ENCODE measurements at places on chromosomes 5 and 9.

GRCh38 chr5:149448431-149448830, 69.3 kb upstream of the IL17B start:
- no peak for DNase-seq

GRCh38 chr9:14215614-14216013, 98.3 kb downstream of the NFIB start:
- DNase-seq, result no peak

DNA sequence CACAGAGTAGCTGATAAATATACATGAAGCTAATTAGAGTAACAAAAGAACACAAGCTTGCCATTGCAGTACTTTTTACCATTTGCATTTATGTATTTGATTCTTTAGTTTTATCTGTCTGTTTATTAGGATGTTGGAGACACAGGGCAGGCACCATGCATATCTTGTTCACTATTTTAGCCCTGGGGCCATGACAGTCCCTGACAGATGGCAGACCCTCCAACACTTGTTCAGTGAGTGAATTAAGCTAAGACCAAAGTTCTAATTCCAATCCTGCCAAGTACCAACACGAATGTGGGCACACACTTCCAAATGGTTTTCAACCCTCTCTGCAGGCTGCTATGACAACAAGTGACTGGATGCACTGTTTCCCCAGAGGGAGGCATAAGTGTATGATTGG, 12.0 kb upstream of the RARS1 start:
- no peak for DNase-seq

DNA sequence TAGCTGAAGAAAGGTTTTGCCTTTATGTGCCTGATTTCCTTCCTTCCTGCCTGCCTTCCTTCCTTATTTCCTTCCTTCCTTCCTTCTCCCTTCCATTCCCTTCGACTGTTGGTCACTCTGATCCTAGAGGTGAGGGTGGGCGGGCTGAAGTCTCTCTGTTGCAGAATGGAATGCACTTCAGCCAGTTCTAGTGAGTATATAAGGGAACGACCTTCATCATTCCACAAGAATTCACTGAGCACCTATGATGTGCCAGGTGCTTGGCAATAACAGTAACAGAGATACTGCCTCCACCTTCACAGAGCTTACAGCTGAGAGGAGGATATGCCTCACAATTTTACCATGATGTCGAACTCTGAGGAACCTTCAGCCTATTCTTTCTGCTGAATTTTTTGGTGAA, 8.7 kb upstream of the OR5C1 start:
- no peak for DNase-seq

GRCh38 chr5:132688536-132689339, 14.9 kb downstream of the IL4 start:
- no peak for DNase-seq

- DNase-seq, result no peak
These were observed 53.2 kb downstream of the NAA35 start for GRCh38 chr9:85994191-85994590.

- no peak for DNase-seq
These were observed 71.0 kb upstream of the SLC1A3 start for GRCh38 chr5:36535378-36535777.

GRCh38 chr9:4815381-4815956, 22.7 kb downstream of the RCL1 start:
- DNase-seq, result no peak

- DNase-seq, result no peak
These were observed 4.9 kb upstream of the LRRC14B start for GRCh38 chr5:186091-187041.

DNA sequence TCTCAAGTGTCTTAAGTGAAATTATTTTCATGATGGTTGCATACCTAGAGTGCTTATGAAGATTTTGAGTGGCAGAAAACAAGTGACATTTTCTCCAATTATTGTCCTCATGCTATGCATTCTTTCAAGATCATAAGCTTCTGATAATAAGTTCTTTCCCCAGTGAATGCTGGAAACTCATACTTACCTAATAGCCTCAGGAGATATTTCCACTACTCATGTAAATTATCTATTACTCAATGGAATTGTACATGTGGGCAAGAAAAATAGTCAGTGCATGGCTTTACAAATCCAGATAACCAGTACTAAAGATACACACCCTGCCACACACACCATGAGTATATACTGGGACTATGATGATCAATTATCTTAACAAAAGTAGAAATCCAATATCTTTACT, 1219.4 kb upstream of the C9orf72 start:
- no peak for DNase-seq

DNA sequence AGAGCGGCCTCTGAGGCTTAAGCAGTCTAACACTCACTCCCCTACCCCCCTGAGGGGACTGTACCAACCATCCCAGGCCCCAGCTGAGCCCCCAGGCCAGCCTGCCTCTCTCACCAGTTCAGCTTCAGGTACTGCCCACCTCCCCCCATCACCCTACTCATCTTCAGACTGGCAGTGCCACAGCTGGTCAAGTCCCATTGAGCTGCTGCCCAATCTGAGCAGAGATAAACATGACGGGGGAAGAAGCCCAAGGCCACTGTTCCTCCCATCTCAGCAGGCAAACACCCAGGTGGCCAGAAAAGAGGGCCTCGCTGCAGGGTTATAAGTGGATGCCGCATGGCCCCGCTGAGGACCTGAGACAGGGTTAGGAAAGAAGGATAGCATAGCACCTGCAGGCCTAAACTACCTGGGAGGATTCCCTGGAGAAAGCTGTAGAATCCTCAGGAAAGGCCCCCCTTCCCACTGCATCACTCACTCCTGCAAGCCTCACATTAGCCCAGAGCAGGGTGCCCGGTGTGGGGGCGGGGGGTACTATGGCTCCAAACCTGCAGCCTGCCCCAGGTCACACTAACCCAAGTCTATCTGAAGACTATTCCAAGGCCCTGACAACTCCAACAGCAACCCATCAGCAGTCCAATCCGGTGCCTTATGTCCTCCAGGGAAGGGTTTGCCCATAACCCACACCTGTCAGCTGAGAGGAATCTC, 3.6 kb downstream of the B4GALT1 start:
- DNase-seq, result no peak

DNA sequence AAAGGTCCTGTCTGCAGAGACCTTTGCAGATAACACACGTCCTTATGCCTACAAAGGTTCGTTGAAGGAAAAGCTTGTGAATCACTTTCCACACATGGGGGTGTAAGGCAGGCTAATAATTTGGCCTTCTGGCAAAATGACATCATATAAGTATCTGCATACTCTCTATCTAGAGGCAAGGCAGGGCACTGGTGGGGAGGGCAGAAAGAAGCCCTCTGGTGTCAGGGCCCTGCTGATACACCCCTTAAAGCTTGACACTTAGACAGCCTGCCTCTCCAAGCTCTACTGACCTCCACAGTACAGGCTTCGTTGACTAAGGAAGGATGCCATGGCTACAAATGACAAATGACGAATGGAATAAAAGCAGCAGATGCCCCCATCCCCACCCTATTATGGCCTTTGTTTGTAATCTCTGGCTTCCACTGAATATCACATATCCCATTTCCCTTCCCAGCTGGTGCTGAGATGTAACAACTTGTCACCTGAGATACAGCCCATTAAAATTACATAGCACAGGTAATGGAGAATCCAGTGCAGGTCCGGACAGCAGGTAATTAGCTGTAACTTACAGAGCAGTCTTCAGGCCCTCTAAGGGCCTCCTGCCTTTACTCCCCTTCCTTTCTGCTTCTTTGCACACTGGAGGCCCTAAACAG, 76.9 kb upstream of the IFNK start:
- DNase-seq, result no peak

GRCh38 chr5:176559683-176560082, 10.5 kb downstream of the CDHR2 start:
- DNase-seq, result peak; percentile 42

GRCh38 chr5:129767927-129768380, 20.1 kb downstream of the MINAR2 start:
- DNase-seq, result peak; percentile 20

- DNase-seq, result no peak
These were observed 184.3 kb downstream of the CTNND2 start for GRCh38 chr5:11719888-11720481.

DNA sequence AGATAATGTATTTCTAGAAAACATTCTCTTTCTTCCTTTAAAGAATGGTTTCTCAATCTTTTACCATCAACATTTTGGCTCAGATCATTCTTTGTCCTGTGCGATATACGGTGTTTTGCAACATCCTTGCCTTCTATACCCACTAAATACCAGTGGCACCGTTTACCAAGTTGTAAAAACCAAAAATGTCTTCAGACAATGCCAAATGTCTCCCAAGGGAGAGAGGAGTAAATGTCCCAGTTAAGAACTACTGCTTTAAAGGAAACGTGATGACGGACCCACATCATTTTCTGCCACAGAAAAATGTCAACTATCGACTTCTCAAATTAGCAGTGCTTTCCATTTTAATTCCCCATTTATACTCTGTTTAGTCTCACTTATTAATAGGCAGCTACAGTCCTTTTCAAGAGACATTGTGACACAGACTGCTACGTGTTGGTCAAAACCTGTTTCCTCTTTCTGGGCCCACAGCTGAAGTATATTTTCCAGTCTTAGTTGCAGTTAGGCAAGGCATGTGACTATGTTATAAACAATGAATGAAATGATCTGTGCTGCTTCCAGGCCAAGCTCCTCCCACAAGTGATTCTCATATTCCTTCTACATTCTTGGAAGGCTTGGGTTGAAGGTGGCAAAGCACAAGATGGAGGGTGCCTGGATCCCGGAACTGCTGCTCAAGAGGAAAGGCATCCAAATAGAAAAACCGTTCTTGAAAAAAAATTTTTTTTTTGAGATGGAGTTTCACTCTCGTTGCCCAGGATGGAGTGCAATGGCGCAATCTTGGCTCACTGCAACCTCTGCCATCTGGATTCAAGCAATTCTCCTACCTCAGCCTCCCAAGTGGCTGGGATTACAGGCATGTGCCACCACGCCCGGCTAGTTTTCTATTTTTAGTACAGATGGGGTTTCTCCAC, 8.8 kb downstream of the PRXL2C start:
- no peak for DNase-seq

DNA sequence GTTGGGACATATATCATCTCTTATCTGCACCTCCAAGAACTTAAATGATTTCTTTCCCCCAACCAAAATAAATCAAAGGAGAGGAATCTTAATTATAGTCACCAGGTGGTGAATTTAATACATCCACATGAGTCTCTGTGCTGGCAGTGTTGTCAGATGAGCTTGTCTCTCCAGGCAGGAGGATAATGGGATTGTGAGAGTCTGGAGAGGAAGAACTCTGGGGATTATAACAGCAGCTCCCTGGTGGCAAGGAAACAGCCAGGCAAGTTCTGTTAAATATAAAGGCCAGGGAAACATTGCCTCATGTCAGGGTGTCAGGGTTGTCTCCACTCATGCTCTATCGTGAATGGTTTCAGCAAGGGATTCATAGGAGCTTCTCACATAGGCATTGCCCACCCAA, 80.8 kb downstream of the TLR4 start:
- DNase-seq, result no peak

GRCh38 chr5:103120607-103121200, 603 bp downstream of the PPIP5K2 start:
- no peak for DNase-seq

GRCh38 chr9:72635197-72635596, 113.8 kb downstream of the TMC1 start:
- peak; percentile 18 for DNase-seq

DNA sequence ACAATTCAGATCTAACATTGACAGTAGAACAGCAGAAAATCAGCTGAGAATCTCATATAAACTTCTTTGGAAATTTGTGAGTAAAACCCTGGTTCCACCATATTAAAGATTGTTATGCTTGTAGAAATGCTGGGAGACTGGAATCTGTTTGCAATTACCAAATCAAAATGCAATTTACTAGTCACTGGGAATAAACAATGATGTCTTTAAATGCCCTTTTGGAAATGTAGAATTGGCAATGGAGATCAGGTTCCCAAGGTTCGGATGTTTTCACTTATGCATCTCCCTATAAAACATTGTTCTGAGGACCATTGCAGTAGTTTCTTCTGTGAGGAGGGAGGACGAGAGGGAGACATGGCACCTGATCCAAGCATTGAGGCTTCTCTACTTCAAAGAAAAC, 384.4 kb downstream of the TMEM167A start:
- no peak for DNase-seq

- no peak for DNase-seq
These were observed 499.0 kb upstream of the SGCD start for GRCh38 chr5:155827949-155828348.

DNA sequence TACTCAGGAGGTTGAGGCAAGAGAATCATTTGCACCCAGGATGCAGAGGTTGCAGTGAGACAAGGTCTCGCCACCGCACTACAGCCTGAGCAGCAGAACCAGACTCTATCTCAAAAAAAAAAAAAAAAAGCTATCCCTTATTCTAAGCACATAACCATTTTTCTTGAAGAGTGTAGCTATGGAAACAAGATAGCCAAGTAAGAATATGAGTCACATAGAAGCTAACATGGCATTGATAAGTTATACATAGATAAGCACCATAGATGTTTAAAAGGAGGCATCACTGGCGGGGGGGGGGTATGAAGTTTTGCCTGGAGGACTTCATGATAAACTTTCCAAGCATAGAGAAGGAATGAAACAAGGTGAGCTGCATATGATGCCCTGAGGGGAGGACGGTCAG, 26.0 kb downstream of the CHSY3 start:
- no peak for DNase-seq

GRCh38 chr5:444226-444625, 1.2 kb downstream of the EXOC3 start:
- DNase-seq, result no peak

DNA sequence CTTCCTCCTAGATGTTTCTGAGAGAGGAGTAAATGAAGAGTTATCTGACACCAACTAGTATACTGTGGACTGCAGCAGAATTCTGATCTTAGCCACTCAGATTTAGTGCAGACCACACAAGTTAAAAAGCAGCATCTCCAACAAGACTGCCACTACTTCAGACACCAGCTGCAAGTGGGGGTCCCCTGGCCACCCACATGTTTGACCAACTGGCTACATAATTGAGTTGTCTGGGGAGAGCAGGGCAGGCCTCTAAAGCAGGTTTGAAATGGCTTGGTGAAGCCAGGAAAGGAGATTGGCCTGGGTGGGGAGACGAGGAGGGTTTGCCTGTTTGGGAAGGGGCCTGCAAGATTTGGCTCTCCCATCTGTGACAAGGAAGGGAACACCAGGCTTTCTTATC, 40.5 kb upstream of the FAM81B start:
- no peak for DNase-seq

DNA sequence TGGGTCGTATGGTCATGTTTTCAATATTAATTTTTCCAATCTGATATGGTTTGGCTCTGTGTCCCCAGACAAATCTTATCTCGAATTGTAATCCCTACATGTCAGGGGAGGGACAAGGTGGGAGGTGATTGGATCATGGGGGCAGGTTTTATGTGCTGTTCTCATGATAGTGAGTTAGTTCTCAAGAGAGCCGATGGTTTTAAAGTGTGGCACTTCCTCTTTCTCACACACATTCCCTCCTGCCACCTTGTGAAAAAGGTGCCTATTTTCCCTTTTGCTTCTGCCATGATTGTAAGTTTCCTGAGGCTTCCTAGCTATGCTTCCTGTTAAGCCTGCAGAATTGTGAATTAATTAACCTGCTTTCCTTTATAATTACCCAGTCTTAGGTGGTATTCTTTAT, 309.1 kb upstream of the GRIN3A start:
- no peak for DNase-seq

All from CD4-positive, alpha-beta T cell treated with Interleukin-15 for 1 hour (primary cell).